Urinary bladder (tissue), 4 donors: ENCODE measurements at places on chromosomes 11 and 22.

GRCh38 chr11:64388894-64389293 is 29.9 kb downstream of the RPS6KA4 start:
- no peak for DNase-seq

GRCh38 chr11:59266491-59266890 is 53.8 kb upstream of the MPEG1 start:
- no peak for DNase-seq

GRCh38 chr11:57792870-57793269 is 31.3 kb downstream of the CTNND1 start:
- no peak for DNase-seq

DNA sequence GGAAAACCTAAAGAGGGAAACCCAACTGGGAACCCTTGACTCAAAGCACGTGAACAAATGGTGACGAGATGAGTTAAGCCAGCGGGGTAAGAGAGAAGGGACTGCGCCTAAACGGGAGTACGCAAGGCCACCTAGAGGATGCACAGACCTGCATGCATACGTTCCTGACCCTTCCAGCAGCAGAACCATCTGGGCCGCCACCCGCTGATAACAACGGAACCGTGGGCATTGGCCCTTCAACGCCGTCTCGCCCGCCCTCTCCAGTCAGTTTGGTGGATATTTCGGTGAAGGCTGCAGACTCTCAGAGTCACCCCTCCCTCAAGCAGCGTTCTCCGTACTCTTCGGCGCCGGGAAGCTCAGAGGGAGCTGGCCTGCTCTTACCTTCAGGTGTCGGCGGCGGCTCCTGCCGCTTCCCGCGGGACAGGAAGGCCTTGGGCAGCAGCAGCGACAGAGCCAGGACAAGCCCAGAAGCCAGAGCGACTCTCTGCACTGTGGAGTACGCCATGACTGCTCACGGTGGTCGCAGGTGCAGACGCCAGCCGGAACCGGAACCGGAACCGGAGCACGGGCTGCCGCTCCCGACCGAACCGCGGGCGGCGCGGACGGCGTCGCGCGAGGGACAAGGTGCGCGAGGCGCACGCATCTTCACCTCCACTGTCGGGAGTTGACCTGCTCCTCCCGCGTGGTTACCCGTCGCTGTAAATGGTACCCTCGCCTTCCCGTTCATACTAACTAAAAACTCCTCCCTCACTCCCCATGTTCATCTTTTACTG is at the start of gene RIC3:
RIC3 (minus strand) TSS at position 541 of the 773 bp plus-strand sequence; CDS start at position 505, 36 bp downstream.
- DNase-seq, result no peak

GRCh38 chr11:85540181-85540580 is 87.0 kb downstream of the DLG2 start:
- no peak for DNase-seq

DNA sequence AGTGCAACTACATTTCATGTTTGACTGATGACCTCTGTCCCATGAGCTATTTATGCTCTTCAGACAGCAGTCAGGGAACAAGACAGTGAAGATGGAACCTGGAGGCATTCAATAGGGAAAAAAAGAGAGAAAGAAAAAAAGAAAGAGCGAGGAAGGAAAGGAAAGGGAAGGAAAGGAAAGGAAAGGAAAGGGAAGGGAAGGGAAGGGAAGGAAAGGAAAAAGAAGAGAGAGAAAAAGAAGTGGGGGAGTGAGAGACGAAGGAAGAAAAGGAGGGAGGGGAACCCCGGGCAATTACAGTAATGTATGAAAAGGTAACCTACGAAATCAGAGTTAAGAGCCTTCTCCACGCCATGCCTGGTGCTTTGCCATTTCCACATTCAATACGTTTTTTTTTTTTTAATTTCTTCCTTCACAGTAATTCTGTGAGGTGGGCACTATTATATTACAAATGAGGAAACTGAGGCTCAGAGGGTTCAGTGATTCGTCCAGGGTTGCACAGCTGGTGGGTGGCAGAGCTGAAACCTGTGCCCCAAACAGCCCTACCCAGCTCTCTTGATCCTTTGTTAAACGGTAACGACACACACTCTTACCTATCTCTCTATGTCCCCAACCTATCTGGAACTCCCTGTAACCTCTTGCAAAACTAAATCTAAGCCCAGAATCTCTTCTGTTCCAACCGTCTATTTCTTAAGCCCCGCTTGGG is 39.3 kb downstream of the ETS1 start:
- no peak for DNase-seq
